Stimulated activated CD4-positive, alpha-beta T cell treated with anti-CD3 and anti-CD28 coated beads, Interleukin-4, amount 100 ng/mL, for 4 hours (primary cell): ENCODE measurements at places on chromosomes 11 and 22.
A peak's percentile ranks its signal among the peaks of the same experiment; 100 is the strongest.

DNA sequence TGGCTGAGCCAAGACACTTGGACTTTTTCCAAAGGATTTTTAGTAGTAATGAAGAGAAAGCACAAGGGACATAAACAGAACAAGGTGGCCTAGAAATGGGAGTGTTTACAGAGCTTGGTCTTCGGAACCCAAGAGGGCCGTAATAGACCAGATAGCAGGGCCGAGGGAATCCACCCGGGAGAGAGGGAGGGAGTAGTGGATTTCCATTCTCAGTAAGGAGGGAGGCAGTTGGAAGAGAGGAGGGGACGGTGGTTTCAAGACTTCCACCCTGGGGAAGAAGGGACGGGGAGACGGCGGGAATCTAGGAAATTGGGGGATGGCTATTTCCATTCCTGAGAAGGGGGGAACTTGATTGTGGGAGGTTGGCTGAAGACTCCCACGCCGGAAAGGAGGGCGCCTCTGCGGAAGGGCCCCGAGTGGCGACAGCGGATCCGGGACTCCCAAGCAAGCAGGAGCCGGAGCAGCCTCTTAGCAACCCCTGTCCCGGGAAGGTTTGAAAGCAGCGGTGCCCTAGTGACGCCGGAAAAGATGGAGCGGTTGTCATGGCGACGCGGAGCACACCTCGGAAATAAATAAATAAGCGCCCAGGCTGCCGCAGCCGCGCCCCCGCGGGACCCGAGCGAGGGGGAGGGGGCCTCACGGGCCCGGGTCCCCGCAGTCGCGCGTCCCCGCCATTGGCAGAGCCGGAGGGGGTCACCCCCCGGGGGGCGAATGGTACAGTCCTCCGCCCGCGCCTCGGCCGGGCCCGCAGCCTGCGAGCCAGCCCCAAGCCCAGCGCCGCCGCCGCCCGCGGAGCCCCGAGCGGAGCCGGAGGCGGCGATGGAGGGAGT is 31.6 kb downstream of the EIF3F start:
- peak; percentile 63 for DNase-seq

GRCh38 chr11:99069856-99070444 is 49.2 kb downstream of the CNTN5 start:
- DNase-seq, result no peak

DNA sequence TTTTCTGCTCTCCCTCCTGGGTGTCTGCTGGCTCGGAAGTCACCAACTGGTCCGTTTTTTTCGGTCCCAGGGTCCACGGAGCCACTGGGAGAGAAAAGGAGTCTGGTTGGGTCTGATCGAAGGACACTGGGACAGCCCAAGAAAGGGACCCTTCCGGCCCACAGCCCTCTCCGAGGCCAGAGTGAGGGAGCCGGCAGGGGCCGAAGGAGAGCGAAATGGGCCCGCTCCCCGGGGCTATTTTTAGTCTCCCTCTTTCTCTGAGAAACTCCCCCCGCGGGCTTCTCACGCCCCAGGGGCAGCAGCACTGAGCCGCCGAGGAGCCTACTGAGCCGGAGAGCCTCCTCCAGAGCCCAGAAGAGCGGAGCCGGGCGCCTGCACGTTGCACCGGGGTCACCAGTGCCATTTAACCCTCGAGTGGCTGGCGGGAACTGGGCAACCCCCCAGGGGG is 1.9 kb downstream of the ESAM start:
- DNase-seq, result no peak

DNA sequence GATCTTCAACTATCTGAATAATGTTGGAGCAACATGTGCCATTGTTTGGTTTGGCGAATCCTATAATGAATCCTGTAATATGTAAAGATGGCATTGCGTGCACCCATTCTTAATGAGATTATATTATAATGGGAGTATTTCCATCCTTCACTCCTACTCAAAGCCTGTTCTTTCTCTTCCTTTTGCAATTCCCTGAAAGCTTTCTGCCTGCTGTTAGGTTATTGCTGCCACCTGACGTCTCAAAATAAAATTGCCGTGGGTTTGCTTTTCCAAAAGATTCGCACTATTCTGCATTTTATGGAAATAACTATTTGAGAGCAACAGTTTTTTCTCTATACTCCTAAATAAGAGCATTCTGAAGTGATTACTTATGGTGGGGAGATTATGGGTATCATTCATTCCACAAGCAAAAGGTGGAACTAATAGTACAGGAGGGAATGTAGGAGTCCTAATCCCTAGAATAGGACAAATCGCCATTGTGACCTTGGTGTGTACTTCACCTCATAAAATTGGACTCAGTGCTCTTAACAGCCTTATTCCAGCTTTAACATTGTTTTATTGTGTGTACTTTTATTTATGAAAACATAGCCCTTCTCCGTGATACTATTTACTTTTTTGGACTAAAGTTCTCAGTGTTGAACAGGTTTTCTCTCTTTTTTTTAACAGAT is 69.6 kb upstream of the ALKBH3 start:
- no peak for DNase-seq

GRCh38 chr22:28507896-28508295 is 171.7 kb downstream of the TTC28 start:
- no peak for DNase-seq

DNA sequence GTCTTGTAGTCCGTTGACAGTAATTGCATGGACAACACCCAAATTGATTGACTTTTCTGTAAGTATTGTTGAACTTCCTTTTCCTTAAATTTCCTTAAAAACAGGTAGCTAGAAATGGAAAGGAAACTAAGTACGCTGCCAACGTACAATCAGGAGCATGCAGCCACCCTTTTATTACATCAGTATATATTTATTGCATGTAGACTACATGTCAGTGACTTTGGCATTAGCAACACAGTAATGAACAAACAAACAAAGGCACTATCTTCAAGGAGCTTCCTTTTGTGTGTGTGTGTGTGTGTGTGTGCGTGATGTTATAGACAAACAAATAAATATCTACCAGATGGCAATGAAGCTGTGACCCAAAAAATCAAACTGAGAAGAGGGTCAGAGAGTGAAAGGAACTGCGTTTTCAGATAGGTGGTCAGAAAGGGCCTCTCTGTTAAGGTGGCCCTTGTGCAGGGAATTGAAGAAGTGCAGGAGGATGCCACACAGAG is at the start of gene OR9Q1:
TSS of gene OR9Q1 (plus strand) at position 447 of the 497 bp plus-strand sequence. CDS start 155,564 bp downstream, outside the sequence.
- DNase-seq, result no peak

DNA sequence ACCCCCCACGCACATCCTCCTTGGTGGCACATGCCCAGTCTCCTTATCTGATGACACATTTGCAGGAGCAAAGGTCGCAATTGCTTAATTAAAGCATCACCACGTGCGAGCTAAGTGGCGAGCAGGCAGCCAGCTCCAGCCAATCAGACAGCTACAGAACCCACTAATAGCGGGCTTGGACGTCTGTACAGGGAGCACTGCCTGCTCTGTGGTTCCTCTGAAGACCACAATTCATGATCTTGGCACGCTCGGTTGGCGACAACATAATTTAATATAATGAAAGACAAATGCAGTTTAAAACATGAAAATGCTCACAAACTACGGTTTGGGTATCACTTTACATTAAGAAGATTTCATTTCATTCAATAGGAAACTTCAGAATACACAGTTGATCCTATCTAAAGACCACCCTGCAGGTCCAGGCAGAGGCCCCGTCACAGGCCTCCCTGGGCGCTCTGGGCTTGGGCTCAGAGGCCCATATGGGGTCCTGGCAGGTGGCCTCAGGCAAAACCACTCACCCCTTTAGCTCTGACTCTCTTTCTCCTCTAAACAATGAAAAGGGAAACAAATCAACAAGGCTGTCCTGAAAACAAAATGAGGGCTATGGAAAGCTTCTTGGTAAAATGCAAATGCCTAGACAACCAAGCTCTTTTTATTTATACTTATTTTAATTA is 10.4 kb downstream of the PACSIN2 start:
- DNase-seq, result no peak

GRCh38 chr11:86118253-86118652 is 49.4 kb upstream of the PICALM start:
- no peak for DNase-seq

DNA sequence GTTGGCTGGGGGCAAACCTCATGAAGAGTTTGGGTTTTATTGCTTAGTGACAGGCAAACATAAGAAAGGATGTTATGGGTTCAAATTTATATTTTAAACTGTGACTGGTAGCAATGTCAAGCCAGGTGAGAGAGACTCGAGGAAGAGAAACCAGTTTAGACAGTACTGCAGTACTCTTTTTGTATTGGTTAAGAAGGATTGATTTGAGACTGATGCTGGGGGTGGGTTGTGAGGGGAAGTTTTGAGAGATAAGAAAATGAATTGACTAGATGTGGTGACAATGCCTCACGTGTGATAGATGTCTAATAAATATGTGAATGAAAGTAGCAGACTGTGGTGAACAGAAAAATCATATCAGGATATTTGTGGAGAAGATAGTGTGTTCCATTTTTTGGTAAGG is 142.4 kb downstream of the DDX10 start:
- DNase-seq, result no peak

DNA sequence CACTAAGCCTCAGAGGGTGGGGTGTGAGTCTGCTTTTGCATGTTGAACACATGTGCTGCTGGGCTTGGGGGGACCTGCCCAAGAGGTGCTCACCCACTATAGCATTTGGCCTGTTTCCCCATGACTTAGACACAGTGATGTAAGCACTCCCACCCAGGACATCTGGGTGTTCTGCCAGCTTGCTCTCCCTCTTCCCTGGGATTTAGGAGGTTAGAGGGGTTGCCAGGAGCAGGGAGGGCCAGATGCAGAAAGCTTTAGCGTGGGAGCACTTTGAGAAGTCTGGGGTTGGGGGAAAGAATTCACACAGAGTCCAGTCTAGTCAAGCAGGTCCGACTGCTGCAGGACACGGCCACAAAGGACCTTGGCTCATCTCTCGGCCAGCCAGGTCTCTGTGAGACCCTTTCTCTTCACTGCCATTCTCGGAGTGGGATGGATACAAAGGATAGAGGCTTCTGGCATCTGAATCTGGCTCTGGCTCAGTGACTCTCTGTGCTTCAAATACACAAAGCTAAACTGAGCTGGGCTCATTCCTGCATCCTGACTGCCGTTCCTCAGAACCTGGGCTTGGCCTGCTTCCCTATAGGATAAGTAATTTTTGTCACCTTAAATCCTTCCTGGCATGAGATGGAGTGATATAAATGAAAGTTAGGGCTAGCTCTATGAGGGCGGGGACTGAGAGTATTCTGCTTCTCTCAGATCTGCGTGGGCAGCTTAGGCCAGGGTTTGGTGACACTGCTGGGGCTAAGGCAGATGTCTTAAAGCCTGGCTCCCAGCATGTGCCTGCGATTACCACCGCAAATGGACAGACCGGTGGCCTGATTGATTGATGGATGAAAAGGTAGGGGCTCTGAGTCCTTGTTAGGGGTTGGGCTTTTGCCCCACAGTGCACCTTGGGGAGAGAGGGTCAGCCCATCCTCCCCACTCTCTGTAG is 14.5 kb downstream of the USP2 start:
- no peak for DNase-seq

GRCh38 chr11:113322158-113322557 is 7.8 kb downstream of the TTC12 start:
- DNase-seq, result no peak

GRCh38 chr11:15780382-15780781 is 576.0 kb downstream of the SOX6 start:
- DNase-seq, result no peak

DNA sequence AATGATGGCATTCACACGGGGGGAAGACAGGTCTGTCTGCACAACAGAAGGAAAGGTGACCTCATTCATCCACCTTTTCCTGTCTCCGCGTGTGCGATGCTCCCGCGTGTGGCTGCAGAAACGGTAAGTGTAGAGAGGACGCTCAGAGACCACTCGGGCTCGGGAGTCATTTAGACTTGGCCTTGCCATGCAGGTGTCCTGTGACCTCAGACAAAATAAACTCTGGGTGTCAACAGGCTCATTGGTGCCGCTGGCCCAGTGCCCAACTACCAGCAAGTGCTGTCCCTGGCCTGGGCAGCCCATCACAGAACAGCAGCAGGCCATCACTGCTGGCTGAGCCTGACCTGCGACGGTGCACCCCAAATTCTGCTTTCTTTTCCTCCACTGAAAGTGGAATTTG is 48.1 kb upstream of the ARFGAP3 start:
- DNase-seq, result no peak

DNA sequence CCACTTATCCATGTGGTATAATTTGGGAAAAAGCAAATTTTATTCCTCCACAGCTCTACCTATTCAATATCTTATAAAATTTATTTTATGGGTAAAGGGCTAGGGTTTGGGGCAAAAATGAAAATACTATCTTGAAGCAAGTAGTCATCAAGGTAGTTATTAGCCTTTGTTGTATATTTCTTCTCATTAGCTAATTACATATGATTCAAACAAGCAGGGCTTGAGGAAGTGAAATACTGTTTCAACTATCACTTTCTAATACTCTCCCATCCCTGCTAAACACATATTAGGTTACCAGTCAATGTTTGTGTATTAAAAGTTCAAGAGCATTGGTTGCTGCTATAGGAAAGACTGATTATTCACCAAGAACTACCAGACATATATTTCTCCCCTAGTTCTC is 517.3 kb downstream of the METTL15 start:
- no peak for DNase-seq

- no peak for DNase-seq
Measured at GRCh38 chr22:33513388-33514338, 406.6 kb downstream of the LARGE1 start.

- peak; percentile 44 for DNase-seq
Measured at GRCh38 chr11:108223348-108224149, 682 bp downstream of the ATM start.

DNA sequence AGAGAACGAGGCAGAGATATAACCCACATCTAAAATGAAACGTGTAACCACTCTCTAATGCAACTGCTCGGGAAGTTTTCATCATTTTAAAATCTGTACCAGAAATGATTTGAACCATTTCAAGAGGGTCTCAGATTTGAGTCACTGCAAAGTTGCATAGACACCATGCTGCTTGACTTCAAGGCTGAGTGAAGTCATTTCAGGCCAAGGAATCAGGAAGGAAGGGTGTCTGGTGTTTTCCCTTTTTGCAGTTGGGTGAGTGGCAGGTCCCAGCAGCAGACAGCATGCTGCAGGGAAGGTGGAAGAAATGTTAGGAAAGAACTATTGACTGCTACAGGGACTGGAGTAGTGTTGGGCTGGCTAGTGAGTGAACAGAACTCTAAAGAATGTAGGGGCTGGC is 16.5 kb downstream of the TANGO2 start:
- no peak for DNase-seq

GRCh38 chr11:123856444-123856843 is 29.0 kb downstream of the TMEM225 start:
- no peak for DNase-seq

GRCh38 chr11:64545619-64546018 is 45.4 kb upstream of the SLC22A12 start:
- DNase-seq, result no peak

GRCh38 chr11:17432002-17432401 is 43.5 kb upstream of the KCNJ11 start:
- DNase-seq, result no peak

- no peak for DNase-seq
Measured at GRCh38 chr11:68146704-68147474, 25.7 kb upstream of the CHKA start.
